HEK293T (cell line): ENCODE measurements at places on chromosomes 3 and 15.
A peak's percentile ranks its signal among the peaks of the same experiment; 100 is the strongest.

- DNase-seq, result peak; percentile 7
Measured at GRCh38 chr15:50116477-50116876, 2.6 kb downstream of the ATP8B4 start.

GRCh38 chr3:56836276-56837163, 34.8 kb upstream of the ARHGEF3 start:
- no peak for DNase-seq

DNA sequence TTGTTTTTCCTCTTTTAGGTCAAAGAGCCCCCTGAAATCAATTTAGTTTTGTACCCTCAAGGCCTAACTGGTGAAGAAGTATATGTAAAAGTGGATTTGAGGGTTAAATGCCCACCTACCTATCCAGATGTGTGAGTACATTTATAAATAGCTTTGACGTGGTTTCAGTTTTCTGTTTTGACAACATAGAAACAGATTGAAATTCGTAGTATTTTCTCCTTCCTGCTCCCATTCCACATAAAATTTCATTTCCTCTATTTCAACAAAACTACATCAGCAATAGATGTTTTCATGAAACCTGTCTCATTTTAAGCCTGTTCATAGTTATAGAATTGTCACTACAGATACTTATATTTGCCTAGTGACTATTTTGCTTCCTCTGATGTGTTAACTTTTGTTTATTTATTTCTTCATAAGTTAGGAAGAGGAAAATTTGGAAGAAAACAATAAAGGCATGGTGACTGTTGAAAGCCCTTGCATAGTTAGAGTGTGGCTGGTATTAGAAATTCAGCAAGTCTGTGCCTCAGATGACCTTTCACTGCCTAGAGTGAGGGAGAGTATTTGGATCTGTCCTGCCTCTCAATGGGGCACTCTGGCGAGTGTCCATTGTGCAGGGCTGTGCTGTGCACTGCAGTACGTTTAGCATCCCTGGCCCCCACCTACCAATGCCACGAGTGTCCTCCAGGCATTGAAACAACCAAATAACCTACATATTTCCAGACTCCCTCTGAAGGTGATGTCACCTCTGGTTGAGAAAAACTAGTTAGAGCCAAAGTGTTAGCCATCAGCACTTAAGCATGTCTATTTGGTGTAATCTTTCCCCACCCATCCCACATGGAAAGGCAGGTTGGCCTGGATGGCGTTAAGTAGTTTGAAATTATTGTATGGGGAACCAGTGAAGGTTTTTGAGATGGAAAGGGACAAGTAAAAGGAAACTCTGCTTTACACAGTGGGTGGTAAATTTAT, 5.9 kb downstream of the EIF2AK4 start:
- DNase-seq, result no peak

- no peak for DNase-seq
Measured at GRCh38 chr3:139517321-139518065, 22.0 kb downstream of the RBP1 start.

DNA sequence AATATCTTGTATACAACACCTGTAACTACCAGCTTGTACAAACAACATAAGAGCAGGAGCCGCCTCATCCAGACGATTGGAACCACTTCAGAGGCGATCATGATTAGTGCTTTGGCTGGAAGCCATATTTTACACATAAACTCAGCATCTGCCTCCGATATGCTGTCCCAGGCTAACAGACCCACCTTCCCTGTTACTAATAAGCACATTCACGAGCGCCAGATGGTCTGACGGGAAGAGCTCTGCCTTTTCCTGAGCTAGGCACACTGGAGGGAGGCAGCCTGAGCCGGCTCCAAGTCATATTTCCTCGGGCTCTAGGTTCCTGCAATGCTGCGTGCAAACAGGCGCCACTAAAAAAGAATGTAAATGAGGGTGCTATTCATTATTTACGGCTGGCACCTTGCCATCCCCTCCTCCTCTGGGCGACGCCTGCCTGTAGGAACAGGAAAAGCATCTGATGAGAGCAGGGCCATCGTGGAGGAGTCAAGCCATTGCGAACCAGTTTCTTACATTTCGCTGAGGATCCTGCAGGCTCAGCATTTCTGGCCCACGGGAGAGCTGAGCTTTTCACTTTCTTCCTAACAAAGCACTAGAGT, 98.2 kb downstream of the ANXA2 start:
- peak; percentile 57 for DNase-seq

- DNase-seq, result no peak
Measured at GRCh38 chr3:128463771-128464170, 2.9 kb downstream of the DNAJB8 start.

GRCh38 chr15:93159930-93160329, 70.9 kb upstream of the RGMA start:
- no peak for DNase-seq

GRCh38 chr3:5194801-5195509, 7.4 kb downstream of the EDEM1 start:
- DNase-seq, result no peak

DNA sequence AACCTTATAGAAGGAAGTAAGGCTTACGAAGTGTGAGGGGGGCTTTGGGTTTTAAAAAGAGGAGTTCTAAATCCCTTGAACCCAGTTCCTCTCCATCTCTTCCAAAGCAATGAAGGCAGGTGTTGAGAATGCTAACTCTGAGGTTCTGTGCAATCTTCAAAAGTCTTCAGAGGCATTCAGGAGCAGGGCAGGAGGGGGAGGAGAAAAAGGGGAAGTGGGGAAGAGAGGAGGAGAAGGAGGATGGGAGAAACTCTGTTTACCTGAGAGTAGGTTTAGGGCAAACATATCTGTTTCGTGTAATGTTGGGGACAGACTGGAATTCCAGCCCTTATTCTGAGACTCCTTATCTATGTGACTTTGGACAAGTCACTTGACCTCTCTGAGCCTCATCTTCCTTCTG, 36.9 kb downstream of the FAM3D start:
- no peak for DNase-seq

DNA sequence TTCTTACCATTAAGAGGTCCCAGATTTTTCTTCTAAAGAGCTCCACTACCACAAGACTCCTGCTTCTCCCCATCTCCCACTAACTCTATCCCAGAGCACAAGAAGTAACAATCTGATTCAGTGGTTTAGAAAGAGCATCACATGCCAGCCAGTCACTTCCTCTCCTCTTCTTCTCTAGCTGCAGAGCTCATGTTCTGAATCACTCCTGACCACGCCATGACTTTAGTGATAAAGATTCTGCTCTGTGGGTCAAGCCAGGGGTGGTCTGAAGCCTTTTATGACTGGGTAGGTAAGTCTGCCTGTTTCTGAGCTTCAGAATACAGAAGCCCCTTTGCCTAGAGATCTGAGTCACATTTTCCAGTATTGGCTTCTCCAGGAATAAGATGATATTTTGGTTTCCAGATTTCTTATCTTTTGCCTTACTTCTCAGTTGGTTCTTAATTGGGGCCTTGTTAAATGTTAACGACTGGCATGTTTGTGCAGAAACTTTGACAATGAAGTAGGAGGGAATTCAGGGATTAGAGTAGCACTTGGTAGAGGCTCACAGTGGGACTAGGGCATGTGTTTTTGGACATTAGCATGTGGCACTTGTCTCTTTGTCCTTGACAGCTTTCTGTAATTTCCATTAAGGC, 27.6 kb upstream of the ADAMTSL3 start:
- no peak for DNase-seq

DNA sequence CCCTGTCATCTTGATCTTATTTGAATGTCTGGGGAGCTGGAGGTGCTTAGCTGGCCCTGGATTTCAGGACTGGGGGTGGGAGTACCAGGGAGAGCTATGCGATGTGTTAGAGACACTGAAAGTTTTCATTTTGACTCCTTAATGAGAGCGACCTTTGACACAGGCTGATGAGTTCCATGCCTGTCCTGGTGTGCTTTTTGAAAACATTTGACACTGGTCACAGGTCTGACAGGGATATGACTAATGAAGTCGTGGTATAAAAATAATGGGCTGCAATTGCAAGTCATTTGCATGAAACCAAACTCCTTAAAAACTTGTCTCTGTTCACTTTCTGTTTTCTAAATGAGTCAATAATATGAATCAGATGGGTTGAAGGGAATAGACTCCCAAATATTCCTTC, 81.9 kb downstream of the MECOM start:
- no peak for DNase-seq

DNA sequence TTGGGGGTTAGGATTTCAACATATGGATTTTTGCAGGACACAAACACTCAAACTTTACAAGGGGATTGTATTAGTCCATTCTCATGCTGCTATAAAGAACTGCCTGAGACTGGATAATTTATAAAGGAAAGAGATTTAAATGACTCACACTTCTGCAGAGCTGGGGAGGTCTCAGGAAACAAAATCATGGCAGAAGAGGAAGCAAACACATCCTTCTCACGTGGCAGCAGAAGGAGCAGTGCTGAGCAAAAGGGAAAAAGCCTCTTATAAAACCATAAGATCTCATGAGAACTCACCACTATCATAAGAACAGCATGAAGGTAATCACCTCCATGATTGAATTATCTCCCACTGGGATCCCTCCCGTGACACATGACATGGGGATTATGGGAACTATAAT, 1183.1 kb downstream of the ZPLD1 start:
- DNase-seq, result no peak

GRCh38 chr3:156676768-156677479, 2.5 kb downstream of the TIPARP start:
- DNase-seq, result no peak
